ENCODE measurements at places on chromosomes 2 and 18.
A peak's percentile ranks its signal among the peaks of the same experiment; 100 is the strongest.

DNA sequence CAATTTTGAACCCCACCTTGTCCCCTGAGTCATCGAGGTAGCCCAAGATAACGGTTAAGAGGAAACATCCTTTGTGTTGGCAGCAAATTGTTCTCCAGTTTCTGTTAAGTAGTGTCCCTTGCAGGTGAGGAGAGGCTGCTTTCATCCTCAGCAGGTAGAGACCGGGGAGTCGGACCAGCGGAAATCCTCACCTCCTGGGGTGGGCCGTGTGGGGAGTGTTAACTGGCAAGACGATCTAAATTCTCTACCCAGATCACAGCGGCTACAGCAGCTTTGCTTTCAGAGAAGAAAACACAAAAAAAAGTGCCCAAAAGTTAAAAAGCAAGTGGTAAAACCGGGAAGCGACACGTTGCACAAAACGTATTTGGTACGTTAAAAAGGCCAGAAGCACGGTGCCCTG, 63.2 kb downstream of the ADI1 start:
- DNase-seq: no peak

DNA sequence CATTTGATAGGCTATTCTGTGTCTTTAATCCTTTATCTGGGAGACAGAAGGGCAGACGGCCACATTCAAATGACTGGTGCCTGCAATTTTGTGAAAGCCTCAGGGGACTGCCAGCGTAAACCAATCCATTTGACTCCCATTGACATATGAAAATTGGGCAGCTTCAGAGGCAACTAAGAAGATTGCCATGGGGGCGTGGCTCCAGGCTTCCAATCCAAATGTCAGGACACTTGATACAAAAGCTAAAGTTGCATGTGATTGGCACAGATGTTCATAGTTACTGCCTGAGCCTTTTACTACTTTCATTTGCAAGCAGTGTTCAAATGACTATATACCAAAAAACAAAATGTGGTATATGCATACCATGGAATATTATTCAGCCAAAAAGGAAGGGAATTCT, 42.0 kb downstream of the SPC25 start:
- no peak for DNase-seq

- DNase-seq: no peak
Measured at GRCh38 chr2:169291517-169291916, 70.8 kb downstream of the LRP2 start.

GRCh38 chr18:48663931-48664847, 125.4 kb downstream of the CTIF start:
- DNase-seq: no peak

DNA sequence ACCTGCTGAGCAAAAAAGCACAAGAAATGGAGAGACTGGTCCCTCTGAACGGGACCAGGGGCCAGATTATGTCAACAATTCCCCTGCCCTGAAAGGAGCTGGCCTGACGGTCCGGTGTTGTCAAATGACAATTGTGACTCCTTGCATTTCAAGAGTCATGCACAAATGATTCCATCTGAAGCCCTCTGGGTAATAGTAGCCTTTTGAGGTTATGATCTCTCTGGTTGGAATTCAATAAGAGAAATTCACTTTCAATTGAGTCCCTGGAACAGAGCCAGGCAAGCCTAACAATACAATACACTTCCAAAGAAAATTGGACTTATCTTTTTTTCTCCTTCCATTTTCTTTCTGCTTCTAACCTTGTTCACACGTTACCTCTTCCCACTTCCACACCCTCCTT, 116.9 kb downstream of the C1D start:
- DNase-seq: no peak

GRCh38 chr2:216992056-216992675, 132.3 kb upstream of the TNP1 start:
- no peak for DNase-seq

DNA sequence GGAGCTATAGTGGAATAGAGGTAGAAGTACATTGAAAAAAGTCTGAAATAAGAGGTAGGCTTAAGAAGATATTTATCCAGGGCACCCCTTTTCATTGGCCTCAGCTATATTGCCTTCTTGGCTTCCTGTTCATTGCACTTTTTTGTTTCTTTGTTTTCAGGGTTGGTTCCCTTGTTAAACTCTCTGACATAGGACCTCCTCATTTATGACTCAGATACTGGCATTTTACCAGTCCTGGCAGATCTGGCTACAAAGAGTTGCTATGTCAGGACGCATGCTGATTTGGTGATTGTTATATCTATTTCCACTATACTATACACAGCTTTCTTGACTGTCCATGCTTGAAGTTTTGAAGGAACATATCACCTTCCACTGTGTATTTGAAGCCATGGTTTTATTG, 60.0 kb downstream of the GCA start:
- DNase-seq: no peak

DNA sequence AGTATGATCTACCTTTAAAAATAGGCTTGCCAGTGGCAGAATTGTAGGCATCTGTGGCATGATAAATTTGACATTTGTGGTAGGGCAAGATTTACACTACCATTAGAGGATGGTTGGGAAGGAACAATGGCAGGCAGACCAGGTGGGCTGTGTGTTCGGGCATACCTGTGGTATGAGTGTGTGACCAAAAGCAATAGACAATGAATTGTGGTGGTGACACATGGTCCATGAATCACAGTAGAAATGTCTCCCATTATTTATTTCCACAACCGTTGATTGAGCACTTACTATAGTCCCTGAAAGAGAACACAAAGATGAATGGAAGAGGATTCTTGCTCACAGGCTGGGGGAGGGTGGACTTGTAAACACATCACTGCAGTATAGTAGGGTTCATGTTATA, 29.9 kb upstream of the RUFY4 start:
- DNase-seq: no peak

DNA sequence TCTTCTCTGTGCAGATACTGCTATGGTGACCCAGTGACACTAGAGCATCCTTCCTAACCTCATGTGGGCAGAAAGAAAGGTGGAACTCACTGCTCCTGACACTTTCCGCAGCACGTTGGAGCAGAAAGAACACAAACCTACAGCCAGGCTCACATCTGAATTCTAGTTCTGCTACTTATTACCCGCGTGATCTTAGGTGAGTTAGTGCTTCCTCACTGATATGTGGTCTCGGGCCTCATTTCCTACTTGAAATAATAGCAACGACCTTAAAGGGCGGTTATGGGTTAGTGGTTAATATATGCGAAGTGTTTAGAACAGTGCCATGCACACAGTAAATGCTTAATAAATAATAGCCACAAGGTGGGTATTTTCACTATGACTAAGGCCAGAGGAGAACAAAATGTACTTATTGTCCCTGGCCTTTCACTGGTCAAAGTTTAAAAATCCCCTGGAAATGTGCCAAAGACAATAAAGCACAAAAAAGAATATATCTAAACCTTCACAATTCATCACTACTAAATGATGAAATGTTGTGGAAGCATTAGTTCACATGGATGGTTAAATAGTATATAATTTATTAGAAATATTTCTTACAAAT, 66.6 kb downstream of the MYOM1 start:
- DNase-seq: no peak

- no peak for DNase-seq
Measured at GRCh38 chr2:71712158-71712818, 258.9 kb downstream of the DYSF start.

- DNase-seq: no peak
Measured at GRCh38 chr2:60847854-60848253, 33.5 kb upstream of the REL start.

DNA sequence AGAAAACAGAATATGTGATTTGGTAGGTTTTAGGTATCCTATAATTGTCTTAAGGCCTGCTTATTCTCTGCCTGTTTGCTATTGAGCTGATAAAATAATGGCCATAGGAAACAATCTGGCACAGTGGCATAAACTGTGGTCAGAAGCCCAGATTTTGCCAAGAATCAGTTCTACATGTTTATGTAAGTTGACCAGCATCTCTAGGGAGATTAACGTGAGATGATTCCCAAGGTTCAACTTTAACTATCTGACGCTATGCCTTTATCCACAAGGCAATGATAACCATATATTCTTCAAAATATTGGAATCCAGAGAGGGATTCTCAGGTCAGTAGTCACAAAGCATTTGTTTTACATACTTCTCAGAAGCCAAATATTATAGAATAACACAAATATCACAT, 25.6 kb downstream of the AP1S3 start:
- no peak for DNase-seq

GRCh38 chr2:95007031-95007609, 18.4 kb upstream of the MAL start:
- no peak for DNase-seq

DNA sequence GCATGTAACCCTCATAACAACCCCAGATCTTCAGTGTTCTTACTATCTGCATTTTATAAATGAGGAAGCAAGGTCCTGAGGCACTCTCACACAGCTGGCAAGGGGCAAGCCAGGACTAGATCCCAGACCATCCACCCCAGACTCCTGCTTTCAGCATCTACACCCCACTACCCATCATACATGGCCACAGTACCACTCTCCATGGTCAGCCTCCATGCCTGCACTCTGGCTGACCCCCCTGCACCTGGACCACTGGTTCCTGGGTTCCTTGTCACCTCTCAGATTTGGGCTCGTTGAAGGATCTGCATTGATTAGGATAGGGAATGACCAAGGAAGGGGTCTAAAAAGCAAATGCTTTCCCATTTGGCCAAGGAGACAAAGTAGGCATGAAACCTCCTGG, 36.0 kb upstream of the TEX51 start:
- DNase-seq: no peak

DNA sequence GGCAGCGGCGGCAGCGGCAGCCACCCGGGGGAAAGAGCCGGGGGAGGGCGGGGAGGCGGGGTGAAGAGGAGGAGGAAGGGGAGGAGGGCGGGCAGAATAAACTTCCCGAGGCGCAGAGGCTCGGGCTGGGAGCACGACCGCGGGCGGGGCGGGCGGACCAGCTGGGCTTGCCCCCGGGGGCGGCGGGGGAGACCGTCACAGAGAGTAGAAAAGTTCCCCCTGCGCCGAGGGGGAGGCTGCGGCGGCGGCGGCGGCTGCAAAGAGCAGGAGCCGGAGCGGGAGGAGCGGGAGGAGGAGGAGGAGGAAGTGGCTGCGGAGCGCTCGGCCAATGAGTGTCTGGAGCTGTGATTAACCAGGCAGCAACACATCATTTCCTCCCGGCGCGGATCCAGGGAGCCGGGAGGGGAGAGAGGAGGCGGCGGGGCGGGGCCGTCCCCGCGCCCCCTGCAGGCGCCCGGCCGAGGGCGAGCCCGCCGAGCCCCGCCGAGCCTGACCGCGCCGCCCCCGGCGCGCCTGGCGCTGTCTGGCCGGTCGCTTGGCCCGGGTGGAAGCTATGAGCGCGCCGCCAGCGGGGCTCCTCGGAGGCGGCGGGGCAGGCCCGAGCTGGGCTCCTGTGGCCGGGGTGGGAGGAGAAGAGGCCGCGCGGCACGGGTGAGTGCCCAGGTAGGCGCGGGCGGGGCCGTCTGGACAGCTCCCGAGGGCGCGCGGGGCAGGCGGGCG, at the start of gene ACVR1:
TSS of gene ACVR1 (minus strand) at position 265 of the 720 bp plus-strand sequence. CDS start 76,837 bp downstream, outside the sequence.
- peak; percentile 71 for DNase-seq

DNA sequence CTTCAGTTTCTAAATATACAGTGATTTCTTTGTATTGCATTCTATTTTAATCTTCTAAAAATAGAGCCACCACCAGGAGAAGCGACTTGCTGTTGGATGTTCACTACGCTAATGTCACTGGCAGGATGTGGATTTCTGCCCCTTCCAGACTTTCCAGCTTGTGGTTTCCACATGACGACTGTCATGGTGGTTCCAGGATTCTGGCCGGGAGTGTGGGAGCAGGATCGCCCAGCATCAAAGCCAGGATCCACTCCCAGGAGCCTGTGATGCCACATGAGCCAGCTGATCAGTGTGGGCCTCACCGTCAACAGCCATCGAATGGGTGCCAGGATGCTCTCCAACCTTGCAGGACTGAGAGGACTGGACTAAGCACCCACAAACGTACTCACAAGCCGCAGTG, 148.8 kb downstream of the HDAC4 start:
- no peak for DNase-seq

- DNase-seq: no peak
Measured at GRCh38 chr2:129727286-129727685, 252.2 kb upstream of the RAB6C start.

GRCh38 chr2:58073008-58073407, 26.4 kb downstream of the VRK2 start:
- DNase-seq: no peak

- no peak for DNase-seq
Measured at GRCh38 chr18:9796935-9797549, 88.7 kb upstream of the TXNDC2 start.

- no peak for DNase-seq
Measured at GRCh38 chr2:138175066-138175465, 210.8 kb downstream of the HNMT start.

- no peak for DNase-seq
Measured at GRCh38 chr2:72891091-72891818, 4.0 kb downstream of the SPR start.

DNA sequence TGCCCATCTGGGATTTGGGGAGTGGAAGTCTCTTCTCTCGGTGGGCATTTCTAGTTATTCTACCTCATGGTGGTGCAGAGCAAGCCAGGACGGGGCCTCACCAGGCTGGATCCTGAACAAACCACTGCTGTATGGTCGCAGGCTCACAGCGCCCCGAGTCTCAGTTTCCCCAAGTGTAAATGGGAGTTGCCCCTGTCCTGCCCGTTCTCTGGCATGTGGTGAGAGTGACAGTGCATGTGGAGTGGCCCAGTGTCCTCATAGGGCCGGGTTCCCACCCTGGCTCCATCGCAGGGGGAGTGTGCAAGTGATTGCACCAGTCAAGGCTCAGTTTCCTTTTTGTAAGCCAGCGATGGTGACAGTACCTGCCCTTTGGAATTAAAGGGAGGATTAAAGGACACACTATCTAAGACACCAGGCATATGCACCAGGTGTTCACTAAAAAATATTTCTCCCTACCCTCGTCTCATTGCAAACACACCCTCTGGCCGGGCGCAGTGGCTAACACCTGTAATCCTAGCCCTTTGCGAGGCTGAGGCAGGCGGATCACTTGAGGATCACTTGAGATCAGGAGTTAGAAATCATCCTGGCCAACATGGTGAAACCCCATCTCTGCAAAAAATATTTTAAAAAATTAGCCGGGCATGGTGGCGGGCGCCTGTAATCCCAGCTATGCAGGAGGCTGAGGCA, 173.3 kb upstream of the MYCN start:
- DNase-seq: no peak

- DNase-seq: no peak
Measured at GRCh38 chr2:211259831-211260476, 703.6 kb downstream of the CPS1 start.

GRCh38 chr18:44041553-44041952, 639.1 kb upstream of the SETBP1 start:
- no peak for DNase-seq

DNA sequence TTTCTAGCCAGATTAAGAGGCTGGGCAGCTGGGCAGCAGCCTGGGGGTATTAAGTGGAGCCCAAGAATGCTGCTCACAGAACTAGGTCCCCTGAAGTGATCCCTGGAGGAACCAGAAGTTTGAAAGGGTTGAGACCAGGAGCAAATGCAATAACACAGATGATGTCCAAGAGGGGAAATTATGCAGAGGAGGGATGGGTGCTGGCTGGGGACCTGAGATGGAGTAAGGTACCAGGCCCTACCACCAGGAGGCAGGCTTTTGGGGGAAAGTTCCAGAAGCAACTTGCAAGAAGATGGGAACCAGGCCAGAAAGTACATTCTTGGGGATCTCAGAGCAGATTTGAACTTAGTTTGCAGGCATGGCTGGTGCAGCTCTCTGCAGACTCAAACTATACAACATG, 175.1 kb downstream of the NCK2 start:
- peak; percentile 32 for DNase-seq

GRCh38 chr18:57787068-57787685, 15.9 kb downstream of the ATP8B1 start:
- no peak for DNase-seq
